Activated T-helper 1 cell treated with Interleukin-2 at 50 U/mL for 16 hours (primary cell): ENCODE measurements at places on chromosomes 6 and 20.

- DNase-seq, result no peak
Measured at GRCh38 chr6:135944120-135944519, 92.6 kb downstream of the PDE7B start.

- no peak for DNase-seq
Measured at GRCh38 chr20:32072168-32072750, 20.2 kb downstream of the HCK start.

- no peak for DNase-seq
Measured at GRCh38 chr6:44590471-44590870, 203.0 kb downstream of the CDC5L start.

- DNase-seq, result no peak
Measured at GRCh38 chr6:159234102-159234553, 64.9 kb downstream of the FNDC1 start.

DNA sequence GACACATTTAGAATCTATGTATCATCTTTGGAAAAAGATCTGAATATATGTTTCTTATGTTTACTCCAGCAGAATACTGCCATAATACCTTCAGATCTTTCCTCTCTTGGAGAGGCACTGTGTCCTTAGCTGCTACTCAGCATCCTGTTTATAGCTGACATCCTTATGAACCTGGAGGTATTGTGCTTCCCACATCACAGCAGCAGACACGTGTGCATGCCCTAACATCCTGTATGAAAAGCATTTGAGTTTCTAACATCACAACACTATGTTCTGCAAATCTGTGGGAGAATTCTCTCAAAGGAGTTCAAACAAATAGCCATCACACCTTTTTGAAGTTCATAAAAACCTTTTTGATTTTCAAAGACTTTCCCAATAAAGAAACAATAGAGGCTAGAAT is 216.0 kb downstream of the GJA1 start:
- DNase-seq, result no peak

DNA sequence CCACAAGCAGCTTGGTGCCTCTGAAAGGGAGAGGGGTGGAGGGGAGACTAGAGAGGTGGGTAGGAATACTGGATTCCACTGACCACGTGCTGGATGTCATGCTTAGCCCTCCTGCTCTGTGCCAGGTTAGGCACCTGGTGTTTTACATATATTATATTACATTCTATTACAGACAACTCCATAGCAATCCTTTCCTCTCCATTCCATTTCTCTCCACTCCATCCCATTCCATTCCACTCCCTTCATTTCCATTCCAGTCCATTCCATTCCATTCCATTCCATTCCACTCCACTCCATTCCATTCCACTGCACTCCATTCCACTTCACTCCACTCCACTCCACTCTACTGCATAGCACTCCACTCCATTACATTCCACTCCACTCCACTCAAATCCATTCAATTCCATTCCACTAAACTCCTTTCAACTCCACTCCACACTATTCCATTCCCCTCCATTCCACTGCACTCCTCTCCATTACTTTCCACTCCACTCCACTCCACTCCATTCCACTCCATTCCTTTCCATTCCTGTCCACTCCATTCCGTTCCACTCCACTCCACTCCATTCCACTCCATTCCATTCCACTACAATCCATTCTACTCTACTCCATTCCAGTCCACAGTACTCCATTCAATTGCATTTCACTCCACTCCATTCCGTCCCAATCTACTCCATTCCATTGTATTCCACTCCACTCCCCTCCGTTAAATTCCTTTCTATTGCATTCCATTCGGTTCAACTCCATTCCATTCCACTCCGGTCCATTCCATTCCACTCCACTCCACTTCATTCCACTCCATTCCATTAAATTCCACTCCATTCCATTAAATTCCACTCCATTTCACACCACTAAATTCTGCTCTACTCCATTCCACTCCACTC is 27.2 kb upstream of the DEFB125 start:
- no peak for DNase-seq

DNA sequence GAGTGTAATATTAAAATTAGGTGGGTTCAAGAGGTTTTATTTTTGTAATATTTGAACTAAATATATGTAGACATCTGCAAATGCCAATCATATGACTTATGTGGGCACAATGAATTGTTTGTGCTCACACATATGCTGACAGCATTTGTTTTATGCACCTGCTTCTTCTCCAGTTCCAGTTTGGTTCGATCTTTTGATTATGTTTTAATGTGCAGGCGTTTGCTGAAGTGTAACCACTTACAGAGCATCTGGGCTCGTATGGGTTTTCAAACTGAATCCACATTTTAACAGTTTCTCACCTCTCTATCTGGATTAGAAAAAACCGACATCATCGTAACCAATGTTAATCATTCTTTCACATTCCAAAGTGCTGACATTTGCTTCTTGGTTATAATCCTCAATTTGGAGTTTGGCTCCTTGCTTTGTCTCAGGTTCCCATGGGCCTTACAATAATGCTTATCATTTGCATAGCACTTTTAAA is 129.1 kb upstream of the SPACA1 start:
- no peak for DNase-seq

DNA sequence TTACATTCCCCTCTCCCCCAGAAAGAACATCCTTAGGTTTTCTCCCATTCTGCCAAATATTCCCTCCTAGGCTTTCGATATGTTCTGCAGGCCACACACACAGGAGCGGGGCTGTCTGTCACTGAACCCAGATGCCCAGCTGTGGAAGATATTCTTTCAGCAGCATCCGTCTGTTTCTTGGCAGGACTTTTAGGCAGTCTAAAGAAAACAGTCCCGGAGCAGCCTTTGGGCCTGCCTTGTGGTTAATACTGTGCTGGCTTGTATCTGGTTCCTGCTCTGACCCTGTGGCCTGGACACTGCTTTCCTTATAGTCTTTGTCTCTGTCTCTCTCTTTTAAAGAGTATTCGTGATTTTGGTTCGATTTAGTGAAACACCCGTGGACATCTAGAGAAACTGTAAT is 94.6 kb upstream of the SUPT3H start:
- DNase-seq, result no peak
